ENCODE measurements at places on chromosomes 4 and X. TPM values are rescaled to one million over a fixed set of nuclear protein-coding genes. Genes with fewer than 3 reads are reported as not detected.

The EREG gene
- 1.1 TPM for total RNA-seq

The ODAPH gene
- total RNA-seq, result not detected

The CLDN24 gene
- total RNA-seq, result not detected

The SMIM10 gene
- total RNA-seq, result not detected

The FAAH2 gene
- 8.2 TPM for total RNA-seq

The ENPEP gene
- not detected for total RNA-seq

The CPZ gene
- total RNA-seq, result not detected

The TMEM271 gene
- total RNA-seq, result not detected

The MAGEC3 gene
- total RNA-seq, result not detected

The FAM184B gene
- total RNA-seq, result not detected

The PLS3 gene
- total RNA-seq, result 1.0 TPM

The GUCY1B1 gene
- 0.75 TPM for total RNA-seq

DNA sequence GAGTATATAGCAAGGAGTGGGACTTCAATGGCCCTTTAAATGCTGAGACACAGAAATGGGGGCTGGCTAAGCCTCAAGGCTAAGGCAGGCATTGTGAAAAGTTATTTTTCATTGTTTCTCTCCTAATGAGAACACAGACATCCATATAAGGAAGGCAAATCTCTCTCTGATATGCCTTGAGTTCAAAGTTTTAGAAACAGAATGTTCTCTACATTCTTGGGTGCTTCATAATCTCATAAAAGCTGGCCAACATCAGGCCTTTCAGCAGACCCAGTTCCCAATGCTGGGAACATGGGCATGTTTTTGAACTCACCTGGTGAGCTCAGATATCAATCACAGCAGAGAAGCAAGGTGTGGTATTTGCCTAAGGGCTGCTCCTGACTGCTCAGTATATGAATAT lies 19.4 kb upstream of the RAB40A start:
- no peak for DNase-seq
- H3K36me3 ChIP-seq, result no peaks in the 10 kb centered on the region
- no peak overlapping the region for H3K27ac ChIP-seq
- peaks cover 2% of the 10 kb centered on the region for H3K4me1 ChIP-seq
- no peaks in the 10 kb centered on the region for H3K27me3 ChIP-seq

DNA sequence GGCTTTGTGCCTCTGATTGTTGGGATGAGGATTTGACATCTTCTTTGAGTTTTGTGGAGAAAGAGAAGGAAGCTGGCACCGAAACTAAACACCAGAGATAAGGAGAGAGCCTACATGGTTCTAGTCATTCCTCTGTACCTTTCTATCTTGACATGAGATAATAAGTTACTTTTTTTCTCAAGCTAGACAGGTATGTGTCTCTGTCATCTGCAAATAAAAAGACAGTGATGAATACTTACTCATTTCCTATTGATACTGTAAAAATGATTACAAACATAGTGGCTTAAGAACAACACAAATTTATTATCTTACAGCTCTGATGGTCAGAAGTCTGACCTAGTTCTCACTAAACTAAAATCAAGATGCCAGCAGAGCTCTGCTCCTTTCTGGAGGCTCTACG lies 1391.2 kb downstream of the STIM2 start:
- H3K4me3 ChIP-seq, result no peak overlapping the region
- H3K4me1 ChIP-seq, result no peaks in the 10 kb centered on the region
- no peaks in the 10 kb centered on the region for H3K36me3 ChIP-seq
- DNase-seq, result no peak

DNA sequence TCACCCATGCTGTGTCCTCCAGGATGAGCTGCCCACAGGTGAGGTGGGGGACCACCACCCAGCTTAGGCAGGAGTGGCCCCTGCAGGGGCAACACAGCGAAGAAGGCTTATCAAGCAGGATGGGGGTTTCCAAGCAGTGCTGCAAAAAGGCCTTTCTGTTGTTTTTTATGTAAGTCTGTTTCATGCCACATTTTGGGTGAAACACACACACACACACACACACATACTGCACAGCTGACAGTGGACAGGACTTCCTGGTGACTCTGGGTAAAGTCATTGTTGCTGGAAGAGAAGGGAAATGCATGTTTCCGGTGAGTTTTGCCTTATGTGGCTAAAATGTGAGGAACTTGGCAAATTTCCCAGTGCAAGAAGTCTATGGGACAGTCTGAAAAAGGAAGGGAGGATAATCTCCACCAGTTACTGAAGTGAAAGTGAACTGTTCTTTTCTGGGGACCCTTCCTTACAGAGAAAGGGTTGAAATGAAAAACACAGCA lies 119.2 kb downstream of the IRF2 start:
- H3K27me3 ChIP-seq, result no peaks in the 10 kb centered on the region
- no peak for DNase-seq
- H3K27ac ChIP-seq, result peak overlapping the region; percentile 9
- H3K36me3 ChIP-seq, result no peaks in the 10 kb centered on the region
- peaks cover 3% of the 10 kb centered on the region for H3K4me1 ChIP-seq
- no peak overlapping the region for H3K4me3 ChIP-seq

- no peak for DNase-seq
- no peaks in the 10 kb centered on the region for H3K27me3 ChIP-seq
- H3K27ac ChIP-seq, result no peak overlapping the region
- H3K4me3 ChIP-seq, result no peak overlapping the region
- H3K4me1 ChIP-seq, result no peaks in the 10 kb centered on the region
Measured at GRCh38 chr4:67234296-67234695, 311.0 kb downstream of the CENPC start.

DNA sequence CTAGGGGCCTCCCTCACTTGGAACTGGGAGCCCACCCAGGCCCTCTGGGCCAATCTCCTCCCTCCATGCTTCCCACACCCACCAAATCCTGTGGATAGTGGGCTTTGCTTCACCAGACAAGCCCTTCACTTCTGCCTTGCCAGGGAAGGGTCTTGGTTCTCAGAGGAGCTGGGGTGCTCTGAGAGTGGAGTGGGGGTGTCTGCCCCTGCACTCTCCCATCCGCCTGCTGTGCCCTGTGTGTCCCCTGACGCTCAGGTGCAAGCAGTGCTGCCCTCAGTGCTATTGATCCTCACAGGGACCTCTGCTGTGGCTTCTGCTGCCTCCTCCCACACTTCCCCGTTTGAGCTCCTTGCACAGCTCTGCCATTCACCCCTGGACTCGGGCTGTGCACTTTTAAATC lies 117.3 kb upstream of the NKX1-1 start:
- peaks cover 2% of the 10 kb centered on the region for H3K36me3 ChIP-seq
- peak overlapping the region; percentile 55 for H3K4me3 ChIP-seq
- H3K4me1 ChIP-seq, result peaks cover 5% of the 10 kb centered on the region
- H3K27ac ChIP-seq, result no peak overlapping the region
- H3K27me3 ChIP-seq, result peaks cover 34% of the 10 kb centered on the region
